ENCODE measurements at places on chromosomes 1 and 21.

DNA sequence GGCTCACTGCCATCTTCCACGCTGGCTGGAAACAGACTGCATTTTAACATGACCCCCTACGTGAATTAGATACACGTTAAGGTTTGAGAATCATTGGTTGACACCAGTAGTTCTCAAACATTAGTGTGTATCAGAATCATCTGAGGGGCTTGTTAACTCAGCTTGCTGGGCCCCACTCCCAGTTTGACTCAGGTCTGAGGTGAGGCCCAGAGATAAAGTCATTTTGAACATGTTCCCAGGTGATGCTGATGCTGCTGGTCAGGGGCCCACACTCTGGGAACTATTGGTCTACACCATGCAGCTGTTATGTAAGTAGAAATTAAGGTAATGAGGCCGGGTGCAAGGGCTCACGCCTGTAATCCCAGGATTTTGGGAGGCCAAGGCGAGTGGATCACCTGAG lies 1.3 kb downstream of the LSM10 start:
- DNase-seq, result no peak

GRCh38 chr1:197178998-197179397 lies 32.5 kb upstream of the ASPM start:
- DNase-seq, result no peak

DNA sequence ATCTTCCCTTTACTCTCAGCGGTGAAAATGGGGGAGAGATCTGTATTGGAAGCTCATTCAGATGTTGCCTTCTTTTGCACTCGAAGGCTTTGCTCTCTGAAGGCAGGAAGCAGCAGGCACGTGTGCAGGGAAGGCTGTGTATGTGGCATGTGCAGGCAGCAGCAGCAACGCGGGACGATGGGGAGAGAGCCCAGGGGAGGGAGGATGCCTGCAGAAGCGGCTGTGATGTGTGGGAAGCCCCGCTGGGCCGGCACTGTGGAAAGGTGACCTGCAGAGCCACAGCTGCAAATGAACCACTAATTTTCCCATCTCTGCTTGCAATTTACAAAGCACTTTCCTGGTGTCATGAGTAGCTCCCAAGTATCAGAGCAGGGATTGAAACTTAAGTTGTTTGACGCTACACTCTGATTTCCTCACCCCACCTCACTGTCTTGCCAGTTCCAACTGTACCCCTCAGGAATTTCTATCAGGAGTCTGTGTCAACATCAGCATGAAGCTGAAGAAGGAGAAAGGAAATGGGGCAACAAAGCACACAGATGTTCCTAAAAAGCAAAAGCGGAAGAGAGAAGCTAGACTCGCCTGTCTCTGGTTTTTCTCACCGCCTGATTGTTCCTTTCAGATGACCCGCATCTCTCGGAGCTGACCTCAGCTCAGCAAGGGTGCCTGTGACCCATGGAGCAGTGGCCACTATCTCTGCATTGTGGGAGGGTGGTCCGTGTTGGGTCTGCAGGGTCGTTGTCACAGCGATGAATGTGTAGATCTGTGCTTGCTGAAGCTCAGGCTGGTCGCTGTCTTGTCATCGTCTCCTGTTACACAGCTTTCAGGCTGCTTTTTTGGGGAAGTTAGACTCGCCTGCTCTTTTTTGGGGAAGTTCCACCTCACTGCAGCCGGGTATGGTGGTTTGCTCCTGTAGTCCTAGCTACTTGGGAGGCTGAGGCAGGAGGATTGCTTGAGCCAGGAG lies 156.1 kb downstream of the KIF26B start:
- DNase-seq, result no peak

DNA sequence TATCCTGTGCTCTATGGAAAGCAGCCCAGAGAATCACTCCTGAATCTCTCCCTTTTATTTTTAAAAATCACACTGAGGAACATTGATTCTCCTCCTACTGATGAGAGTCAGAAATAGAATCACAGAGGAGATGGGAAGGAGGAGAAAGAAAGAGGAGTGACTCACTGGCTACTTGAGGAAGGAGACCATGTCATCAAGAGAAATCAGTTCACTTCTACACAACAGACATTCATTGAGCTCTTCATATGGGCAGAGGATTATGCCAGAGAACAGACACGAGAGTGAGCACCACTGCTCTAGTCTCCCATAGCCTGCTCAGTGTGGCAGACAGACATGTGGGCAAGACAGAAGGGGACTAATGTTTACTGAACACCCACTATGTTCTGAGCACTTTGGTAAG lies 44.2 kb downstream of the RAB3B start:
- DNase-seq, result no peak

- DNase-seq, result no peak
Measured at GRCh38 chr21:44918581-44919033, 2.1 kb downstream of the ITGB2 start.

DNA sequence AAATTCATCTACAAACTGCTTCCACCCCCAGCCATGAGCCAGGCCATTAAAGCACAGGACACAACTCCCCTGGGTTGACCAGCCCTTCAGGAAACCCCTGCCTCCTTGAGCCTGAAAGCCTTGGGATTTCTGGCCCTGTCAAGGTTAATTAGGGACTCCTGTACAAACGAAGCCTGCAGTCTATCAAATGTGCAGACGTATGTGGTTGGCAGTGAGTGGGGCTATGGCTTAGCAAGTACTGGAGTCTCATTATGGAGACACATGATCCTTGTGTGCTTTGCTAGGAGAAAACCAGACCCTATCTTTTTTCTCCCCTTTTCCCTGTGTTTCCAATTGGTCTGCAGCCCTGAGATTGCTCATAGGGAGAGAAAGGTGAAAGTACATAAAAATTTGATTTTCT lies 588.3 kb upstream of the USP24 start:
- no peak for DNase-seq

DNA sequence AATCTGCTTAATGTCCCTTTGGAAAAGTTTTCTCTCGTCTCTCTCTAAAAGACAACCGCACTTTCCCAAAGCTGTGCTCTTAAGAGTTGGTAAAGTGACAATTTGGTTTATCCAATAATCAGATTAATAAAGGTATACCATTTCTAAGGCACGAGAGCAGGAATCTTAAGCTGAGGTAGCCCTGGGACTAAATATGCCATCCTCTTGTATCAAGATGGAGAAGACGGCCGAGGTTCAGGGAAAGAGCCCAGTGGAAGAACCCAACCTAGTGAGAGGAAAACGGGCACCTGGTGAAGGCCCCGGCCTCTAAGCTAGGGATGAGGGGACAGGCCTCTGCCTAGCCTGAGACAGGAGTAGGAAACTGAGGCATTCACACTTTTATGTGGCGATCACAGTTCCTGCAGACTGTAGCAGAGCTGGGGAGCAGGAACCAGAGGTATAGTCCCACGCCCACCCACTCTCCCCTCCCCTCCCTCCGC lies 334 bp upstream of the SARS1 start:
- DNase-seq, result no peak

DNA sequence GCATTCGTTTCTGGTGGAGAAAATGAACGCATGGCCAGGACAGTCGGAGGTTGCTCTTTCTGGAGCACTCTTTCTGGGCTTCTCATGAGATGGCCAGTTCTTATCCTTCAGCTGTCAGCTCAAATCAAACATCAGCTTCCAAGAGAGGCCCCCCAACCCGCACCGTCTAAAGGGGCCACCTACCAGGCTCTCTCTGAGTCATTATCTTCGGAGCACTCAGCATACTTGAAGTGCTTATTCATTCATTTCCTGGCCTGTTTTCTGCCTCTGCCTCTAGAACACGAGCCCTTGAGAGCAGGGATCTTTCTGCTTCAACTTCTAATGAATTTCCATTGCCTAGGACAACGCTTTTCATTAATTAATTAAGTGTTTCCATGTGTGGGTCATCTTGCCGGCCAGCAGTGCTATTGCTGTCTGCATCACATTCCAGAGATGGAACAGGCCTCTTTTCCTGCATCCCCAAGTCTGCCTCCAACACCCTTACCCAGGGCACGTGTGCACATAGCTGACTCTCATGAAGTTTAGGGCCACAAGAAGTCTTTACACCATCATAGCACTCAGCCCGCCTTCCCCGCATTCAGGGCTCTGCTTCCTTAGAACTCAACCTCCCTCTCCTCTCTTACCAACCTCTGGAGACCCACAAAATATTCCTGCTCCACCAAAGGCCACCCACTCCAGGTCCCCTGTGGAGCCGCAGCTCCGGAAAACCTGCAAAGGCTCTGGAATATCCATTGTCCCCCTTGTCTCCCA lies 52.1 kb upstream of the LAPTM5 start:
- no peak for DNase-seq

DNA sequence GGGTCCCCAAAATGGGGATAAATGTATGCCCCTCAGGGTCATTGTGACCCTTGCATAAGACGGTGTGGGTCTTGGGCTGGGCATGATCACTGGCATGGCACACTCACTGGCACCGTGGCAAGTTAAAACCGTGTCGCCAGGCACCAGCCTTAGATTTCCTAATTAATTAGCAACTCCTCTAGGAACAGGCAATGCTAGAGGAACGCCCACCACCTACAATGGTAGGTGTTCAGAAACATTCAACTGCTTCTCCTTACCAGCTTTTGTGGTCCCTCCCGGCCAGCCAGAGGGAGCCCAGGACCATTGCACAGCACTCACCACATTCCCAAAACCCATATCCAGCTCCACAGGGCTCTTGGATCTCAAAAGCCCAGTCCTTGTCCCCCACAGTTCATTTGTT lies 36.4 kb downstream of the EPHA2 start:
- DNase-seq, result no peak

DNA sequence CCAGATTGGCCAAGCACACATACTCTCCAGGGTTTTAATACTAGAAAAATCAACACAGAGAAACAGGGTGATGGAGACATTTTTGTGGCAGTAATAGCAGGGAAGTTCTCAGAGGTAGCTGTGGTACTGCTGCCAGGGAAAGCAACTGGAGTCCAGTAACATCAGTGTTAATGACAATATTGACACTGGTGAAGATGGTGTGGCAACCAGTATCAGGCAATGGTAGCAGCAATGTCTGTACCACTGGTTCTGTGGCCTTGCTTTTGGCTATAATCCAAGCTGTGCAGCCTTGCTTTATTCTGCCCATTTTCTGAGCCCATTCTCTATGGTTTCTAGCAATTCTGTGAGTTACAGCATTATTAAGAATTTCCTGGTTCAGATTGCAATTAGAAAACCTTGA lies 1.6 kb upstream of the SNX7 start:
- no peak for DNase-seq

GRCh38 chr1:175906370-175906769 lies 163.0 kb upstream of the TNR start:
- DNase-seq, result no peak

GRCh38 chr1:59672851-59673572 lies 141.7 kb upstream of the HOOK1 start:
- no peak for DNase-seq

DNA sequence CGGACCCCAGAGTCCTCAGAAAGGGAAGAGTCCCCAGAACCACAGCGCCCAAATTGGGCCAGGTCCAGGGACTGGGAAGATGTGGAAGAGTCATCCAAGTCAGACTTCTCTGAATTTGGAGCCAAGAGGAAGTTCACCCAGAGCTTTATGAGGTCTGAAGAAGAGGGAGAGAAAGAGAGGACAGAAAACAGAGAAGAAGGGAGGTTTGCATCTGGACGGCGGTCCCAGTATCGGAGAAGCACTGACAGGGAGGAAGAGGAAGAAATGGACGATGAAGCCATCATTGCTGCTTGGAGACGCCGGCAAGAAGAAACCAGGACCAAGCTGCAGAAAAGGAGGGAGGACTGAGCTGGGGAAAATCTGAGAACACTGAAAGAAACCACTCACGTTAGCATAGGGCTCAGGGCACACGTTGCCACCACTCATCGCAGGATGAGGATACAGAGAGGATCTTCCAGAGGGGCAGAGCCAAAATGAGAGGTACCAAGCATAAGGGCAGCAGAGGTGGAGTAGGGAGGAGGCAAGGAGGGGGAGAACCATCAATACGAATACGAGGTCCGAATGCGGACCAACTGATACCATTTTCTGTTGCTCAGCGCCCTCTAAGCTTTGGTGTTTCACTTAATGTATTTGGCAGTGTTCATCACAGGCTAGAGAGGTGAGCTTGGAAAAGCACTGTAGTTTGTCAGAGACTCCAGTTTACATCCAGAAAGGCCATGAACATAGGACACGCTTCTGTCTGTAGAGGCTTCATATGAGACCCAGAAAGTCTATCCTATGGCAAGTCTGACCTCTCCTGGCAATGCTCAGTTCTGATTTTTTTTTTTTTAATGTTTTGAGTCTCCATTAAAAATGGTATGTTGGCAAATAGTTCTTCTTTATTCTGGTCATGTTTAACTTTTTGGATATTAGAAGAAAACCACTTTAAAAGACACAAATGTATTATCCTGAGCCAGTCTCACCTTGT lies 34.7 kb downstream of the STYXL2 start:
- DNase-seq, result no peak

GRCh38 chr1:115529216-115529897 lies 112.4 kb upstream of the VANGL1 start:
- no peak for DNase-seq

GRCh38 chr1:31036749-31037500 lies 28.6 kb downstream of the PUM1 start:
- no peak for DNase-seq

DNA sequence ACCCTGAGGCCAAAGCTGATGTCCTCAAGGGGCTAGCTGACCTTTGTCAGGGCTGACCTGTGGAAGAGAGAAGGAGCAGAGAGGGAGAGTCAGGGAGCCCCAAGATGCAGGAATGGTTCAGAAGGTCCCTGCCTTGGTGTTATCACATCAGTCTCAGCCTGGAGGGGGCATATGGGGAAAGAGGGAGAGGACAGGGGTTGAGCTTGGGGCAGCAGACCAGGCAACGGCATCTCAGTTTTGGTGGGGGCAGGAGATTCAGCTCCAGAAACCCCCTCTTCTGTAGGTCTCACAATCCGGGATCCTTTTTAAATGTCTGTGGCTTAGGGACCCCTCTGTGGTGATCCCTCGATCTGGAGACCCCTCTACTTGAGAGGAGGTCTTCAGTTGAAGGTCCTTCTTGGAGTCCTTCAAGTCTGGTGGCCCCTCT lies 815 bp downstream of the S100A13 start:
- no peak for DNase-seq

- DNase-seq, result no peak
Measured at GRCh38 chr1:82894635-82895034, 1093.9 kb downstream of the ADGRL2 start.

- no peak for DNase-seq
Measured at GRCh38 chr1:192627901-192628300, 8.0 kb upstream of the RGS13 start.

- no peak for DNase-seq
Measured at GRCh38 chr21:44599264-44600029, 950 bp upstream of the KRTAP10-7 start.

DNA sequence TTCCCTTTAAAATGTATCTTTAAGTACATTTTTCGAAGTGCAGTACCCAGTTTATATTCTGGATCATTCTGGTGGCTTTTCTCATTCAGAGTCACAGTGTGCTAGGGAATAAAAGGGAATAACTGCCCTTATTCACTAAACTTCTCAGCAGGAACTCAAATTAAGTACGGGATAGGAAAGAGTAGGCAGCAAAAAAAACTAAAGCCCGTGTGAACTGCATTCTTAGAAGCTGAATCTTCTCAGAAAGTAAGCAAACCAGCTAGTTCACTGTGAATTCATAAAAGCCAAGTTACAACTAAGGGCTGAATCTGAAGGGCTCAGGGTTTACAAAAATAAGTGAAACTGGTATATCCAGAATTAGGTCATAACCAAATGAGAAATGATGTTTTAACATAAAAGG lies 22.0 kb downstream of the PRPF38A start:
- DNase-seq, result no peak

- peak; percentile 36 for DNase-seq
Measured at GRCh38 chr1:31739346-31739745, 24.8 kb downstream of the ADGRB2 start.

- no peak for DNase-seq
Measured at GRCh38 chr1:115086176-115086830, 3.0 kb downstream of the TSPAN2 start.
